ENCODE measurements at places on chromosomes 2 and 18.

DNA sequence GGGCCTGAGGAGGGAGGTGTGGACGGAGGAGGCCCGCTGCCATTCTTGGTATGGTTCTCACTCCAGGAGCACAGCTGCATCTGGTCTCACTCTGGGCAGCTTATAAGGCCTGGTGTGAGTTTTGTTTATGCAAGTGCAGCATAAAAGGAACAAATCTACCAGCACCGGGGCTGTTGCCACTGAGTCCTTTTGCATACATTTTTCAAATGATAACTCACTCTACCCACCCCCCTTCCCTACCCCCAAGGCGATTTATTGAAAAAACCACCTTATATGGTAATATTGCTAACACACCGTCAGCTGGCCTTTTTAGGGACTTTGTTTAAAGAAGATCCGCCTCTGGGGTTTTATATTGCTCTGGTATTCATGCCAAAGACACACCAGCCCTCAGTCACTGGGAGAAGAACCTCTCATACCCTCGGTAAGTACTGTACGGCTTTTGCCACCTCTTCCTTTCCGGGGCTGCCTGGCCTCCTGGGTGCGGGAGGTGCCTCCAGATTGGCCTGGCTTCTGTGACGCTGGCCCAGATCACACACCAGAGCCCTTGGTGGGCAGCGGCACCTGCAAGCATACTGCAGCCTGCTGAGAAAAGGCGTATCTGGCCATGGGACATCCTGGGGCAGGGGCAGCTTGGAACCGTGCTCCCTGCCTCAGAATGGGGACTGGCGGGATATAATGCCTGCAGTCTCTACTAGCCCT, at the start of gene ACTG2:
Gene ACTG2, plus strand, starts transcription at position 378 of the 699 bp plus-strand sequence. CDS start 8,304 bp downstream, outside the sequence.
- DNase-seq, result no peak

DNA sequence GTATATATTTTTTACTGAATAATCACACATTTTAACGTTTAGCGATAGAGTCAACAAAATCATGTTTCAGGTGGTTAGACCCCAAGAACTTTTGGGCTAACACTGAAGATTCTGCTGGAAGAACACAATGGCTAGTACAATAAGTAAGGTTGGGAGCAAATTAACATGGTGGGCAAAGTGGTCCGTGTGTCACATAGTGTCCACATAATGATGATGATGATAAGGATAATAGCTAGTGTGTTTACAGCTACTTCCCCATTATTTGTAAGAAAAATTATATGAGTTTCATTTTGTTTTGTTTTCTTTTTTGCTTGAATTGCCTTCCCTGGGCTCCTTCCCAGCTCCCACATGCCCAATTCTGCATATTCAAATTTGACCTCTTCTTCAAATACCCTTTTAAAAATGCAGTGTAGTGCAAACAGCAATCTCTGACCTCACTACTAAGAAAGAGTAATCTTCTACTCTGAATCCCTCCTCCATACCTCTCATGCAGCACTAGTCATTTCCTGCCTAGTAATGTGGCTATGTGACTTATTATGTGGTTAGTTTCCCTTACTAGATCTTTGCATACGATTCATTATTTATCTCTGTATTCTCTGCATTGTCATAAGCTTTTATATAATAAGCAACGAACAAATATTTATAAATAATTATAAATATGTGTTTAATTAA, 16.9 kb upstream of the VPS54 start:
- peak; percentile 67 for DNase-seq

GRCh38 chr2:220969348-220969747, 602.8 kb downstream of the EPHA4 start:
- DNase-seq, result no peak

- no peak for DNase-seq
Observed at GRCh38 chr2:217838409-217838831, 164.4 kb downstream of the TNS1 start.

GRCh38 chr2:173064151-173064805, 11.4 kb upstream of the MAP3K20 start:
- no peak for DNase-seq

- no peak for DNase-seq
Observed at GRCh38 chr2:232549655-232550353, 553 bp downstream of the TIGD1 start.

GRCh38 chr18:55093295-55093694, 134.0 kb upstream of the CCDC68 start:
- DNase-seq, result no peak

DNA sequence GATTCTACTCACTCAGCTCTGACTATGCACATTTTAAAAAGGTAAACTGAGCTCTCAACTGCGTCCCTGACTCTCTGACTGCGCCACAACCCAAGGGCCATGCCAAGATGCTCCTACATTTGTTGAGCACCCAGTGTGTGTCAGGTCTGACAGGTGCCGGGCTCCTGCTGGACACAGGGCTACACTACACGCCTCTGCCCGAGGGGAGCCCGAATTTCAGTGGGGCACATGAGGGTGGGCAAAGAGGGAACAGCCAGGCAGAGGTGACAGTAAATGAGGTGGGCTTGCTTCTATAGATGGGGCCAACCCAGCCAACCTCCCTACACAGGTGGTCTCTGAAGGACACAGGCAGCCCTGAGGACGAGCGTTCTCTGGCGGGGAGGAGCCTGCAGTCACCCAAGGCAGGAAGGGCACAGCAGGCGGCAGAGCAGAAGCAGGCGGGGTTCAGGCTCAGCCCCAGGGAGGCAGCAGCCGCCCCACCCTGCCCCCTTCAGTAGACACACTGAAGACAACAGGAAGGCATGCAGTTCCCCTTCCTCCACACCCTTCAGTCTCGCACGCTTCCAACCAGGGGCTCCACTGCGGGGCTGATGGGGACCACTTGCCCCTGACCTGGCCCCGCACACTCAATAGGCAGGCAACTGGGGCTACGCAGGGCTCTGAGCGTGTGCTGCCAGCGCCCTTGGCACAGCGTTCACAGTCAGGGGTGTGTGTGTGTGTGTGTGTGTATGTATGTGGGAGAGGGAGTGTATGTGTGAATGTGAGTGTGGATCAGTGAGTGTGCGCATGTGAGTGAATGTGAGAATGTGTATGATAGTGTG, 98.4 kb downstream of the UXS1 start:
- peak; percentile 85 for DNase-seq

- DNase-seq, result peak; percentile 42
Observed at GRCh38 chr2:54903736-54904554, 146.3 kb downstream of the RTN4 start.

DNA sequence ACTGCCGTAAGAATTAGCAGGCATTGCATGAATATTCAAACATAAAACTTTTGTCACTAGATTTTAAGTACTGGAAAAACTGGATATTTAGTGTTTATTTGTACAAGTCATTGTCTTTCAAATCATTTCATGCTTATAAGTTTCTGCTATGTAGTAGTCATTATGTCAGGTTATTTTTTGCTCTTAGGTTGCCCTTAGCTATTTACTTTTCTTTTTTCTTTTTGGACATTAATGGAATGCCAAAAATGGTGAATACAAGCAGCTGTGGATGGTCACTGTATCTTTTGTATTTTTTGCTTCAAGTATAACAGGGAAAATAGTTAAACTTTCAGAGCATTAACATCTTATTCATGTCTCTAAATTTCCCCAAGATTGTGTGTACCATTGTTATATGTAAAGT, 18.6 kb upstream of the KCNJ13 start:
- DNase-seq, result no peak

GRCh38 chr2:3942841-3943240, 239.5 kb downstream of the DCDC2C start:
- no peak for DNase-seq

DNA sequence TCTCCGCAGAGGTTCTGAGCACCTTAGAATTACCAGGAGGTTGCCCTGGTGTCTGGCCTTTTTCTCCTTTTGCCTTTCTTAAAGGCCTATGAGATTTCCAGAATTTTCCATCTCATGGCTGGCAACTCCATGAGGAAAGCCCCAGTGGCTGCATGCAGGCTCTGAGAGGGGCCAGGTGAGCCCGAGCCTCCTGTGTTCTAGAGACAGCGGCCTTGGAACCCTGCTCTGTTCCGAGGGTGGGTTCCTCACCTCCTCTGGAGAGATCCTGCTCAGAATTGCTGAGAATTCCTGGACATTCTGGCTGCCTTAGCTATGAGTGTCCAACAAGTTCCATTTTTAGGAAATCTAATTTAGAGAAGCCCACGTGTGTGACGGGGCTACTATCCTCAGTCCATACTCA, 35.7 kb upstream of the HPCAL1 start:
- DNase-seq, result no peak

DNA sequence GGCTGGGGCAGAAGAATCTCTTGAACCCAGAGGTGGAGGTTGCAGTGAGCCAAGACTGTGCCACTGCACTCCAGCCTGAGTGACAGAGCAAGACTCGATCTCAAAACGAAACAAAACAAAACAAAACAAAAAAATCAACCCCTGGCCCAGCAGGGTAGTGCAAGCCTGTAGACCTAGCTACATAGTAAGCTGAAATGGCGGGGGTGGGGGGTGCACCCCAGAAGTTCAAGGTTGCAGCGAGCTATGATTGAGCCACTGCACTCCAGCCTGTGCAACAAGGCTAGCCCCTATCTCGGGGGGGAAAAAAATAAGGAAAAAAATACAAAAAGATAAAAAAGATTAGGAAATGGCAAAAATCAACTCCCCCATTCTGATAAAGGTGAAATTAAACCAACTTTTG, 6.4 kb downstream of the ATL2 start:
- no peak for DNase-seq

DNA sequence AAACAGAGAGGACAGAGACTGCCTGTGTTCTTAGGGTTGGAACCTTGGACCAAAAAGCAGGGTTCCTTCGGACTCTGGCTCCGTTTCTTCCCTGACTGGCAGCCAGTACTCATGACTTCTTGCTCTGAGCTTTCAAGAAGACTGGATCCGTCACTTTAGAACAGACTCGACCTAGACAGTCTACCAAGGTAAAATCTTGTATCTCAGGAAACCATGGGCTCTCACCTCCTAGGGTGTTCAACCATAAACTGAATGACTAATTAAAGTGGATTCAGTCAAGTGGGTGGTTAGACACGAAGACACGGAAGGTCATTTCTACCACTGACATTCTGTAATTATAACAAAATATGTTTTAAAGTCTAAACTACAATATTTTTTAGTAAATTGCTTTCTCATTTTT, 153.8 kb upstream of the SLC39A10 start:
- peak; percentile 6 for DNase-seq

DNA sequence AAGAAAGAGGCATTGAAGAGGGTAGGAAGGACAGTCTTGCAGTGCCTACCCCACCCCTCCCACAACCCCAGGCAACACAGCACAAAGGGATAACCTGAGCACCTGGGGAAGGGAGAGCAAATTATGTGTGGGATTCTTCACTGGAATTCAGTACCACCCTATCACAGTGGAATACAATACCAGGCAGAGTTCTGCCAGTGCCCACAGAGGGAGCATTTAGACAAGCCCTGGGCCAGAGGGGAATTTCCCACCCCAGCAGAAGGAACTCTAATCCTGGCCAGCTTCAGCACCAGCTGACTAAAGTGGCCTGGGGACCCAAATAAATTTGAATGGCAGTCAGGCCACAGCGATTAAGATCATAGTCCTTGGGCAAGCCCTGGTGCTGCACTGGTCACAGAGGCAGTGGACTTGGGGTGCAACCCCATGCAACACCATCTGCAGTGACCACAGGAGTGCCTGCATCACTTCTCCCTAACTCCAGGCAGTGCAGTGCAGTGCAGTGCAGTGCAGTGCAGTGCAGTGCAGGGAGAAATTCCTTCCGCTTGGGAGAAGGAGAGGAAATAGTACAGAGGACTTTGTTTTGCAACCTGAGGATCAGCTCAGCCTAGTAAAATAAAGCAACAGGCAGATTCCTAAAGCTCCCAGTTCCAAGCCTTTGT, 147.8 kb upstream of the SRD5A2 start:
- no peak for DNase-seq

- DNase-seq, result no peak
Observed at GRCh38 chr2:66441581-66442320, 6.8 kb downstream of the MEIS1 start.

DNA sequence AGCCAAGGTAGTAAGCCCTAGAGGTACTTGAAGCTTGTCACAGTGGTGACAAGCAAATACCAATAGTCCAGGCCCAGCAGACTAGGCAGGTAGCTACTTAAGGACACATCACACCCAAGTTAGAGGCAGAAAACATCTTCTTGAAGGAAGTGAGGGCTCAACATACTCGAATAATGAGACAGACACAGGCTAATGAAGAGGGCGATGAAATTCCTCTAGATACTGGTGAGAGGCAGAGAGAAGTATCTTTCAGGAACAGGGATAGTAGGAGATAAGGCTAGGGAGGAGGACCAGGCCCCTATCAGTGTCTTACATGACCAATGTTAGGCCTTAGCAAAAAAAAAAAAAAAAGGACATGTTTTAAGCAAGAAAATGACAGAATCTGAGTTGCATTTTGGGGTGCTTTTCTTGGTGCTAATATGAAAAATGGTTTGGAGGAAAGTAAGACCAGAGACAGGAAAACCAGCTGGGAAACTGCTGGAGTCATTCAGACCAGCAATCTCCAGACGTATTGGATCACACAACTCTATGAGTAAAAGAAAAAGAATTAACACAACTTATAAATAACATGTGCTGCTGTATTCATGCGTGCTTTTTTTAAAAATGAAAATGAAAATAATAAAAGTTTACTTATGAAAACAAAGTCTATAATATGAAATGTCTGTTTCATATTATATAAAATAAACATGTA, 37.7 kb downstream of the COBLL1 start:
- DNase-seq, result no peak

GRCh38 chr18:36814994-36815393, 13.8 kb downstream of the TPGS2 start:
- no peak for DNase-seq

GRCh38 chr2:142130111-142131009, 456 bp downstream of the LRP1B start:
- no peak for DNase-seq

DNA sequence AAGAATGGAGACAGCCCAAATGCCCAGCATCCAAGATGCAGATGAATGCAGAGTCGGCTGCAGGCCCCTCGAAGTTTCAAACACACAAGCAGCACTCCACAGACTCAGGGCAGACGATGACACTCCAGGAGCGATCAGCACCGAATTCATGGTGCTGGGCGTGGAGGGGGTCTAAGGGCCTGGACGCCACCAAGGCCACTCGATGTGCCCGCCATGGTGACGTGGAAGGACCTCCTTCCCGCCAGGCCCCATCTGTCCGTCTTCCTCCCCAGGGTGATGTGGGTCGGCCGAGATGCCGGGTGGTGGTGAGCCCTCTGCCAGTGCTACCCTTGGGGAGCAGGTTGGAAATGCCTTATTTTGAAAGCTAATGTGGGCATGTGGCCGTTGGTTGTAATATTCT, 9.4 kb downstream of the KIF1A start:
- DNase-seq, result no peak

GRCh38 chr2:113602869-113603466, 24.1 kb upstream of the RABL2A start:
- peak; percentile 6 for DNase-seq

DNA sequence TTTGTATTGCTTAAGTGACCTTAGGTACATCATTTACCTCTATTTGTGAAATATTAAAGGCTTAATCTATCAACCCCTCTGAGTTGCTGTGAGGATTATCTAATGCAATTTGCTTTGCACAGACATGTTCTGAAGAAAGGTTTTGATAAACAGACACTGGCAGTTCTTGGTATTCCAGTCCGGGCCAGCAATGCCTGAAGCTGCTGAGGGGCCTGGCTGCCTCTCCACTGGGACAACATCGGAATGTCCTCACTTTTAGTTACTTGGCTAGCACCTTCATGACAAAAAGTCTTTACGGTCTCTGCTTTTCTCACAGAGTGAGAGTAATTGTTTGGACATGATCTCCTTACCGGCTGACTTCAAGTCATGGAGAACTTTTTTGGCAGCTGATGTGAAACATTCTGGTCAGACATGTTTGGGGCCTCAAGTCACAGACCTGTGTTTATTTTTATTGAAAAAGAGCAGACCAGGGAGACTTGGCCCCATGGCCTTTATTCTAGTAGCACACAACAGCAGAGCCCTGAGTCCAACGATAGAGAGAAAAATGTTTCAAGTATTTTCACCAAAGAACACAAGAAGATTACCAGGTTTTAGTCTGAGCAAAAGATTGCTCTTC, 1112.3 kb upstream of the FANCL start:
- no peak for DNase-seq
